Fibroblast of skin of back (primary cell): ENCODE measurements at places on chromosomes 6 and 20.
A peak's percentile ranks its signal among the peaks of the same experiment; 100 is the strongest.

DNA sequence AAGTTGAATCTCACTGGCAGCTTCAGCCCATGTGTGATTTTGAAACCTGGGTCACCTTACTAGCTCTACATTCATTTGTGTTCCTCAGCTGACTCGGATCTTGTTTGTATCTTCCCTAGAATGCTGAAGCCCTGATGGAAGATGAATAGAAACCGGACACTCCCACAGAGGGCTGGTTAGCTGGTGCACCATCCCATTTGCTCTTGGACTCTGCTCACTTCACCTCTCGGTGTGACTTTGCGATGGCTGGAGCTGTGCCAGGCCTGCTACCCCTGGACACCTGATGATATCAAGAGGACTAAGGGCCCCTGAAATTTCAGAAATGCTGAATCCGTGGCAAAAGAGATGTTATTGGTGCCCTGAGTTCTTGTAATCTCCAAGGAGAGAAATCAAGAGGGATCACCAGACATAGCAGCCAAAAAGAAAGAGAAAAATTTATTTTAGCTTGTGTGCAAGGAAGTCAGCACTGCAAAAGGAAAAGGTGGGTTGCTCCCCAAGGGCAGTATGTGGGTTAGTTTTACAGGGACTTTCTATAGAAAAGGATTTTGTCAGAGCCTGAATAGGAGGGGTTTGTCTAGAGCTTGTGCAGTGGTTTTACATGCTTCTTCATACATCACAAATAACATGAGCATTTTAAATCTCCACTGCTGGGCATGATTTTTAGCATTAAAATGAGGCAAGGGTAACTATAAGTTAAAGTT, 426.3 kb upstream of the NOX3 start:
- no peak for DNase-seq

- no peak for DNase-seq
These were observed 210.5 kb downstream of the FARS2 start for GRCh38 chr6:5471637-5472398.

GRCh38 chr6:170344631-170345576, 38.3 kb downstream of the FAM120B start:
- peak; percentile 83 for DNase-seq

- DNase-seq: peak; percentile 39
These were observed 5.1 kb upstream of the BPI start for GRCh38 chr20:38298768-38299288.

- no peak for DNase-seq
These were observed 378.1 kb upstream of the AGPAT4 start for GRCh38 chr6:161651949-161652348.

DNA sequence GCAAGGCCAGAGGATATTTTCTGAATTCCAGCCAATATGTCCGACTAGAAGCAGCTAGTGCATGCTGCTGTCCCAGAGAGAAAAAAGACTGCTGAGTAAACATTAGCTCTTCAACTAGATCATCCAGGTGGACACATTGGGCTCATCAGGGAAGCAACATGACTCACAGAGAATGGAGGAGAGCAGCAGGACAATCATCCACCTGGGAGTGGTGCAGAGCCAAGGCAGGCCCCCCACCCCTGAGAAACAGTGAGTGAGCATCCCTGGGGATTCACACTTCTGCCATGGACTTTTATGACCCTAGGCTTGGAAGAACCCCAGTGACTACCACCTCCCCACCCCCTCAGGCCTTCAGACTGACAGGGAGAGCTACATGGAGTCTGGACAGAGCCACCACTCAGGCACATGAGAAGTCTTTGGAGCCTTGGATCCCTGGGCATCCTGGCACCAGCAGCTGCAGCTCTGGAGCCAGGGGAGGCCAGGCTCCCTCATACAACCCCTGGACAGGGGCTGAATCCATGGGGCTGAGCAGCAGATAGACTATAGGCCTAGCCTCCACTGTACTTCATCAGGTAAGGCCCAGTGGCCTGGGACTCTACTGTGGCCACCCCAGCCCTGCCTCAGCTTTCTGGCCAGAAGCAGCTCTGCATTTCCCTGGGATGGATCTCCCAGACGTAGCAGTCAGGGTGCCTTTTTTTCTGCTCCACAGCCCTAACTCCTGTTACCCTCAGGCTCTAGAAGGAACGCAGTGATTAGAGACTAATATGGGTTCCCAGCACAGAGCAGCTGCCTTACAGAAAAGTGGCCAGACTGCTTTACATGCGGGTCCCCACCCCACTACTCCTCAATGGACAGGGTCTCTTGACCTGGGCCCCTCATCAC, 82.9 kb upstream of the RNF217 start:
- no peak for DNase-seq

DNA sequence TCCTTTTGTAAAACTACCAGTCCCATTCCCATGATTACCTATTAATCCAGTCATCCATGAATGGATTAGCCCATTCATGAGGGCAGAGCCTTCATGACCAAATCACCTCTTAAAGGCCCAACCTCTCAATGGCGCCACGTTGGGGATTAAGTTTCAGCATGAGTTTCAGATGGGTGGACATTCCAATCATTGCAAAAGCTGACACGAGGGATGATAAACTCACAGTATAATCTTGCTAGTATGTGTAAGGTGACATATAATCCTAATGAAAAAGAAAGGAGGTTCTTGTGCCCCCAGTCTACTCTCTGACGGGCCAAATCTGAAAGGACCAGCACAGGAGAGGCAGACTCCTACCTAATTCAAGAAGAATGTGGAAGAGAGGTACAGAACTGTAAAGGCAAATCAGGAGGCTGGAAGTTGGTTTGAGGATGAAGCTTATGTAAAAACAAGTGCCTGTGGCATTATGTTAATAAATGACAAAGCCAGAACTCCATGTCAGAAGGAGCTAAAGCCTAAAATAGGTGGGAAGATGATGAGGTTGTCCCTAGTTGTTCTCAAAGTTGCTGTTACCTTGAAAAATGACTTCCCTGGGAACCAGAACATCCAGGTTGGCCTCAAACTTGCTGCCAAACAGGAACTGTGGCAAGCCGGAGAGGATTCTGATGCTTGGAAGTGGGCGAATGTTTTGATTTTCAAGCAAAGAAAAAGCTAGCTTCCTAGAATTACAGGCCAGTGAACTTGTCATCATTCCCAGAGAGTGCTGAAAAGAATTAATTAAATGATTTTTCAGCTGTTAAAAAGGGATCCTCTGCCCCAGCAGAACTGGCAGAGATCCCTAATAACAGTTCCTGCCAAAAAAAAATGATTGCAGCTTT, 106.5 kb upstream of the TIAM2 start:
- DNase-seq: no peak

DNA sequence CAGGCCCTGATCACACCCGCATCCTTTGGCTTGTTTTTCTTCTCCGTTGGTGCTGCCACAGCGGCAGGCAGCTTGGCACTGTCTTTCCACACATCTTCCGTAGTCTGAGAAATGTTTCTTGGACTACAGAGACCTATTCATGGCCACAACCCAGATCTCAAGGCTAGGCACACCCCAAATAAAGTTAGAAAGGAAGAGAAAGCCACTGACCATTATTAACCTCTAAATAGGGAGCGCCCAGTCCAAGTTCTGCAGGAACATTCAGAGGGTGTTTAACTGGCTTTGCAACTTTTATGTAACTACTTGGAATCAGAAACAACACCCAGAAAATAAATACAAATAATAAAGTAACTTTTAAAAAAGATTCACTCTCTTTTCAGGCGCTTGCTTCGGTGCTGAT, 124.8 kb upstream of the NEDD9 start:
- DNase-seq: no peak

- no peak for DNase-seq
These were observed 197.6 kb downstream of the PRL start for GRCh38 chr6:22099231-22099630.

DNA sequence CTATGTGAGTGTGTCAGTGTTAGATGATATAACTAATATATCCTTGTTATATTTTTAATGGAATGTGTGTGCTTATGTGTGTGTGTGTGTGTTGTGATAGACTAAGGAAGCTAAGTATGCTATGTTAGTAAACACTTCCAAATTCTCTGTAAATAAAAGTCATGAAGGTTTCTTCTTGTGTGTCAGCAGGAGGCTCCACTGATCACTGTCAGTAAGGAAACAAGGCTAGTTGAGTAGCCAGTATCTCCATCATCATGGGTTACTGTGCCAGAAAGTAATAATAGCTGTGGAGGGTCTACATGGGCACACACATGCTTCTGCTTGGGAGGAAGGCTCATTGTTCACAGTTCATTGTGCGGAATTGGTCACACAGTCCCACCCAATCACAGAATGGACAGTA, 302.8 kb upstream of the RNF217 start:
- no peak for DNase-seq

GRCh38 chr20:57387463-57387862, 3.7 kb upstream of the RBM38 start:
- DNase-seq: no peak

DNA sequence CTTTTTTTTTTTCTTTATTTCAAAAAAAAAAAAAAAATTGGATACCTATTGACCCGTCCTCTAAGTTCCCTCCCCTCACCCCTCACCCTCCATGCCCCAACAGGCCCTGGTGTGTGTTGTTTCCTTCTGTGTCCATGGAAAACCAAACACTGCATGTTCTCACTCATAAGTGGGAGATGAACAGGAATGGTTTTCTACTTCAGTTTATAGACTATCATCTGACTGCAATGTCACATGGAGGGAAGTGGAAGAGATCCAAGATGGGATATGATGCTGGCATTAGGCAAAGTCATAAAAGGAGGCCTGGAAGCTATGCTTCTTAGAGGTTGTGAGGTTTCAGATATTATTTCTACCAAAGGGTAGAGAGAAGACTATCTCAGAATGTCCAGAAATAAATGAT, 237.5 kb downstream of the MAFB start:
- DNase-seq: no peak

DNA sequence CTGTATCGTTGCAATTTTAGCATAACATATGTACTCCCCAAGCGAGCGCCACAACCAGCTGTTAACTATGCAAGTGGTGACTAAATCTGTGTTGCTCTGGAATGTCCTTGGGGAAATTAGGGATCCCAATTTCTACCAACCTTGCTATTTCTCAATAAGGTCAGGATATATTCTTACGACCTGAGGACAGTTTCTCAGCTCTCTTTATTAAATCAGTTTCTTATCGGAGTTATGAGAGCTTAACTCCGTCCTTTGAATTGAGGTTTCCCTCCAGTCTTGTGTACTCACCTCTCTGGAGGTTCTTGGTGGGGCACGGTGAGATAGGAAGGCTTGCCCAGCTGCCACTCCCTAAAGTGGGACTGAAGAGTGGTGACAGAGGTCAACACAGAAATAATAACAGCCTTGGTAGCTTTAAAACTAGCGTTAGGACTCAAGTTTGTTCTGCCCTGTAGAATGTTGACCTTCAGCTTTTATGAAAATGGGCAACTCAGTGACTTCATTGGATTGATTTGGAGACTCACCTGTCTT, 694 bp downstream of the MRPS18B start:
- no peak for DNase-seq

DNA sequence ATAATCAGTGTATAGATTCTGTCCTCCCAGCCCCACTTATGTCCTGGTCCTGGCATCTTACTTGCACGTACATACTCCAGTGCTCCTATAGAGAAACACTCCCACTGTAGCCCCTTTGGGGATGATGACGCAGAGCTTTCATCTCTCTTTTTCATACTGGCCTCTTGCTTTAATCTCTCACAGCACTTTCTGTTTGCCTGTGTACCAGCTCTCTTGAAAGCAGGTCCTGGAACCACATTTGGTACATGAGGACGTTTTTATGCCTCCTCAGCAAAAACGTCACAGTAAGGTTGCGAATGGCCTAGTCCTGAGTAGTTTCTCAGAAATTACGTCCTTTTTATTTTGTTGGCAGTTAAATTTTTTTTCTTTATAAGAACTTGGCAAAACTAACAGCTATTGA, 10.8 kb downstream of the L3MBTL3 start:
- no peak for DNase-seq

DNA sequence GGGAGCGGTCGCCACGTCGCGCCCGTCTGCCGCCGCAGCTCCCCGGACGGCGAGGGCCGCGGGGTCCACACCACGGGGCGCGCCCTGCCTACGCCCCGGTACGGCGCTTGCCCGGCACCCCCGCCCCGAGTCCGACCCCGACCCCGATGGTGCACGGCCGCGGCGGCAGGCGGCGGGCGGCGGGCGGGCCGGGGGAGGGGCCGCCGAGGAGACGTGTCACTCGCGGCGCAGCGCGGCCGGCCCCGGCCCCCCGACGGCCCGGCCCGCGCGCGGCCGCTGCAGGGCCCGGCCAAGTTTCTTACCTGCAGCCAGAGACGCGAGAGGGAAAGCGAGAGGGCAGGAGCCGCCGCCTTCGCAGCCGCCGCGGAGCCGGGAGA, 328 bp downstream of the RRBP1 start:
- no peak for DNase-seq

- peak; percentile 84 for DNase-seq
These were observed 113.5 kb downstream of the SAMD5 start for GRCh38 chr6:147621961-147622360.

DNA sequence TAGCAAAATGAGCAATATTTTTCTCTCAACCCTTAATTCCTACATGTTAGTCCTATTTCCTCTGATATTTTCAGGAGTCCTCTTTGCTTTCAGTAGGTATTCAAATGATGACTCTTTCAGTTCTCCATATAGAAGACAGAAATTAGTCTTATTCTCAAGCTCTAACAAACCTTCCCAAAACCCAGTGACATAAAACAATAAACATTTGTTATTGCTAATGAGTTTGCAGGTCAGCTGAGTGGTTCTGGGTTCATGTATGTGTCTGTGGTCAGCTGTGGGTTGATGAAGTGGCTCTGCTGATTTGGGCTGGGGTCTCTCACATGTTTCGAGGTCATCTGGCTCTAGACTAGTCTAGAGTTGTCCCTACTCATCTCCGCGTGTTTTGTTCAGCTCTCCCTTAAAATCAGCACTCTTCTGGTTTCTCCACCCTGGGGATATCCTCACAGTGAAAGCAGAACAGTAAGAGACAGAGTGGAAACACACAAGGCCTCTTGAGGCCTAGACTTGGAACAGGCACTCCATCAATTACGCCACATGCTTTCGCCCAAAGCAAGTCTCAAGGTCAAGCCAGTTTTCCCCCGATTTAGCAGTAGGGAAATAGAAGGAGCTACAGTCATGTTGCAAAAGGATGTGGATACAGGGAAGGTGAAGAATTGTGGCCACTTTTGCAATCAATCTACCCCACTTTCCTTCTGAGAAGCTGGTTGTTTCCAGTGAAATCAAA, 273.0 kb downstream of the PLCB1 start:
- no peak for DNase-seq

DNA sequence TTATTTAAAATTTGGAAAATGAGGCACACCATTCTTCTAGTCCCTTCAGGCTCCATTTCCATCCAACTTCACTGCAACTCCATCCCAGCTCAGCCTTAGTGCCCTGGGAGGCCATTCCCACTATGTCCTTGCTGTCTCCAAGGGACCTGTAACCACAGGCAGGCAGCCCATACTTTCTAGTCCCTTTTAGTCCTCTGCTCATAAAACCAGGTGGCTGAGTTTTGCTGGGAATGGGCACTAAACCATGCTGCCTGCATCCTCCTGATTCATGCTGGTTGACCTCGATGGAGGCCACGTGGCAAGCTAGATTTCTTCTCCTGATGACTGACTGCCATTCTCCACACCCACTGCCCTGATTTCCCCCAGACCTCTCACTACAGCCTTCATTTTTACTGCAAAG, 27.5 kb upstream of the MYMX start:
- DNase-seq: no peak

- DNase-seq: peak; percentile 78
These were observed 93.6 kb upstream of the ADGRF1 start for GRCh38 chr6:47135772-47136171.
